ENCODE measurements at places on chromosomes 16 and 17.

DNA sequence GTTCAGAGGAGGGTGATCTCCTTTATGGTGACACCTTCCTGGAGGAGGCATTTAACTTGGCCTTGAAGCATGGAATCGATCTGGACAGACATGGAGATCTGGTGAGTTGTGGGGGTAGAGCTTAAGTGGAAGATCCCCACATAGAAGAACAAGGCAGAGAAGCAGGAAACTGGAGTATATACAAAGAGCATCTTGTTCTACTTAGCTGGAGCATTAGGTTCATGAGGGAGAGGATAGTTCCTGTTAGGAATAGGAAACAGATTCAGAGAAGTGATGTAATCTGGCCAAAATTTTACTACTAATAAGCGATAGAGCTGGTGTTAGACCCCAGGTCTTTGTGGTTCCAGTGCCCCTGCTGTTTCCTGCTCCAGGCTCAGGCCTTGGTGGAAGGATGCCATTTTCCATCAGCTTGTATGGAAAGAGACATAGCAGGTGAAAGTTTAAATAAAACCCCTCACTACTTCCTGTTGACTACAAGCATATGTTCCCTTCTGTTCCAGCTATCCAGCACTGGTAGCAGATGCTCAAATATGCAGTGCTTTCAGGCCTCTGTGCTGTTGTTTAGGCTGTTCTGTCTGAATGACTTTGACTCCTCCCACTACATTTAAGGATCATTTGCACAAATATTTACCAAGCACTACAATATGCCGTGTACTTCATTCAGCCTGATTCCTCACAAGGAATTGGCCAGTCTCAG lies 9.4 kb downstream of the RPAIN start:
- peak; percentile 20 for DNase-seq

GRCh38 chr17:35313875-35314409 lies 59.5 kb downstream of the SLFN11 start:
- no peak for DNase-seq

GRCh38 chr17:2794111-2794803 lies 2.0 kb upstream of the RAP1GAP2 start:
- DNase-seq: no peak

DNA sequence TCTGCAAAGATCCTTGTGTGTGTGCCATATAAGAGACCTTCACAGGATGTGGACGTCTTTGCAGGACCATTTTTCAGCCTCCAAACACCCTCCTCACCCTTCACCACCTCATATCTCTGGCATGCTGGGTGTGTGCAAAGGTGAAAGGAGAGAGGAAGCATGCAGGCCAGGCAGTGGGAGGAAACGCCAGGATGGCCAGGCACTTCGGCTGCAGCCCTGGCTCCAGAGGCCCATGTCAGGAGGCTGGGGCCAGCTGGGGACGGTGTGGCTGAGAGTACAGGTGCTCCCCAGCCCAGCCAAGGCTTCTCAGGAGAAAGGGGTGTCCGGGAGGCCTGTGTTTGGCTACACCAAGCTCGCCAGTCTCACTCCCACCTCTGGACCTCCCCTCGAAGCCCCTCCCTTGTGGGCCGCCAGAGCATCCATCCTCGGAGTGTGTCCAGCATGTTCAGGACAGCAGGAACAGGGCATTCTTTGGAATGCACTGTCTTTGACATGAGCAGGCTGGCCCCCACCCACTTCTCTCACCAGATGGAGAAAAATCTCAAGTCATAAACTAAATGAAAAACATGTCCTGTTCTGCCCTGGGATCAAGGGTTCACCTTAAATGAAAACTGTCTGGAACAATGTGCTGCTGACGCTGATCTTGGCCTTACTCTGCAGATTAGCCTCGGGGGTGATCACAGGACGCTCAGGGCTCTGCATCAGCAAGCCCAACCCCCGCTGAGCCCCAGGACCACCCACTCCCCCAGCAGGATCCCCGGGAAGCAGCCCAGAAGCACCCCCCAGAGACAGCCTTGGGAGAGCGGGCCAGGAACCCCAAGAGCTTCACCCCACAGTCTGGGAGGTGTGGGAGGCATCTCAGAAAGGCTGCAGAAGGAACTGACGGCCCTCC lies 15.9 kb downstream of the PEMT start:
- peak; percentile 55 for DNase-seq

DNA sequence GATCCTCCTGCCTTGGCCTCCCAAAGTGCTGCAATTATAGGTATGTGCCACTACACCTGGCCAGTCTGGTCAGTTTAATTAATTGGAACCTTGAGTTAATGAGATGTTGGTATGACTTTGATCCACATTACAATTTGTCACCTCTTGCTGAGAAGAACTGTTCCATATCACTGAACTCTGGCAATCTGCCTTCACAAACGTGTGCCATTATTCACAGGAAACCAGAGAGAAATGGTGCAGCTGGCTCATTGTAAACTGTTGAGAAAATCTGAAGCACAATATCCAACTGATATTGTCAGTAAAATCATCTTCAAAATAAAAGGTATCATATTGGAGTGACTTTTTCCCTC lies 39.3 kb upstream of the YPEL2 start:
- DNase-seq: no peak

GRCh38 chr16:84413244-84414004 lies 45.1 kb downstream of the ATP2C2 start:
- no peak for DNase-seq

DNA sequence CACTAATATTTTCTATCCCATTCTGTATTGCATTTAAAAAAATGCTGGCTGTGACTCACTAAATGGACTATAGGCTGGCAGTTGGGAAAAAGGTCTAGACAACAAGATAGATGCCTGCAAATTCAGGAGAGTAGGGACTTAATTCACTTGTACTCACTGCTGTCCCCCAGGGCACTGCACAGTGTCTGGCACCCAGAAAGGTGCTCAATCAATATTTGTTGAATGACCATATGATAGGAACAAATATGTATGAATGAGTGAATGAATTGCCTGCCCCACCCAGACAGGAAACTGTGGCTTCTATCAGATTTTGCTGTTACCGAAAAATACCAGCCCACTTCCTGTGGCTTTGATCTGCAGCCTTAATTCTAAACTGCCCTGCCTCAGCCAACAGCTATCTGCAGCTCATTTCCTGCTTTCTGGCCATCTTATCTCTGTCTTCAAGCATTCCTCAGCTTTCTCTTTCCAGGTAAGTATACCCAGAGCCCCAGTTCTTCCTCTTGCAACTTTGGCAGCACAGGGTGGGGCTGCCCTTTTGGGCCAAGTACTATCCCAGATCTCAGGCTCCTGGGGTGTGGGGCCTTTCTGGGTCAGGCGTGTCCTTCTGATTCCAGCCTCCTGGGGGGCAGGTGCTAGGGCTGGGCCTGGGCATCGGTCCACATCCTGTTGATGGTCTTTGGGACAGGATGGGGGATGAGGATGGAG lies 15.3 kb upstream of the TNS4 start:
- DNase-seq: peak; percentile 35

DNA sequence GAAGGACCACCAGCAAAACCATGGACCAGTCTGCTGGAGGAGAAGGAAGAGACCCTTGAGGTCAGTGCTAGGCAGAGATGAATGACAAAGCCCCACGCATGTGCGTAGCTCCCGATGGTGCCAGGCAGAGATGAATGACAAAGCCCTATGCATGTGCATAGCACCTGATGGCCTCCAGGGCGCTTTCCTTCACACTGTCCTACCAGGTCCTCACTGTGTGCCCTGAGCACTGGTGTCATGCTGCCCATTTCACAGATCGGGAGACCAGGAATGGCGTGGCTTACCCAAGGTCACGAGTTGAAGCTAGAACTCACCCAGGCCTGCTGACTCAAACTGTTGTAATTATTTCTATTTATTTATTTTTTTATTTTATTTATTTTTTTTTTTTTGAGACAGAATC lies 149.6 kb downstream of the KATNIP start:
- DNase-seq: no peak

GRCh38 chr17:74815550-74816370 lies 39.6 kb upstream of the NAT9 start:
- DNase-seq: no peak

DNA sequence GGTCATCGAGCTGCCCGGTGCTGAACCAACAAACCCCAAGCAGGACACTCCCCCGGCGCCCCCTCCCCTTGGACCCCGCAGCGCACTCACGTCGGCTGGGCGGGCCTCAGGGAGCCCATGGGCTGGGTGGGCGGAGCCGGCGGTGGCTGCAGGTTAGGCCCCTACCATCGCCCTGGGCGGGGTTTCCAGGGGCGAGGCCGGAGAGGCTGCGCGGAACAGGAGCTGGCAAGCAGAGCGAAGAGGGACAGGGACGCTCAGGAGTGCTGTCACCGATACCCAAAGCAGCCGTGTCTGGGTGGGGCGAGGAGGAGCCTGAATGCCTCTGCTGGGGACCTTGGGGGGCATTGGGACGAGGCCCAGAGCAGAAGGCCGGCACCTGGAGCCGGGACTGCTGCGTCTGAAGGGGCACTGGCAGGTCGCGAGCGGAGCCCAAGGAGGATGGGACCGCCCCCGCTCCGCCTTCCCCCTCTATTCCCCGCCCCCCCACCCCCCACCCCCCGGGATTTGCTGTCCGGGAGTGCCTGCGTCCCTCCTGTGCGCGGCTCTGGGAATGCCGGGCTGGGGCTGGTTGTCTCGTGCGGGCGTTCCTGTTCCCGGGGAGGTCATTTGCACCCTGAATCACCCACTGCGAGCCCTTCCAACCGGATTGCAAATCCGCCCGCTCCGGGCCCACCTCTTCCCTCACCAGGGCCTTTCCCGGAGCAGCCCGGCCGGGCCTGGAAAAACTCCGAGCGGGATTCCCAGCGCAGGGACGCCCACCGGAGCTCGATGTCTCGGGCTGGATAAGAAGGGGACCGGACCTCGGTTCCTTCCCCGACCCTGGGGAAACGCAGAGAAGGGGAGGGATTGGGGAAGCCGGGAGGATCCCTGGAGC lies 902 bp downstream of the ARHGAP27 start:
- peak; percentile 25 for DNase-seq

- DNase-seq: no peak
These were observed 18.2 kb downstream of the SCN4A start for GRCh38 chr17:63954402-63955063.

DNA sequence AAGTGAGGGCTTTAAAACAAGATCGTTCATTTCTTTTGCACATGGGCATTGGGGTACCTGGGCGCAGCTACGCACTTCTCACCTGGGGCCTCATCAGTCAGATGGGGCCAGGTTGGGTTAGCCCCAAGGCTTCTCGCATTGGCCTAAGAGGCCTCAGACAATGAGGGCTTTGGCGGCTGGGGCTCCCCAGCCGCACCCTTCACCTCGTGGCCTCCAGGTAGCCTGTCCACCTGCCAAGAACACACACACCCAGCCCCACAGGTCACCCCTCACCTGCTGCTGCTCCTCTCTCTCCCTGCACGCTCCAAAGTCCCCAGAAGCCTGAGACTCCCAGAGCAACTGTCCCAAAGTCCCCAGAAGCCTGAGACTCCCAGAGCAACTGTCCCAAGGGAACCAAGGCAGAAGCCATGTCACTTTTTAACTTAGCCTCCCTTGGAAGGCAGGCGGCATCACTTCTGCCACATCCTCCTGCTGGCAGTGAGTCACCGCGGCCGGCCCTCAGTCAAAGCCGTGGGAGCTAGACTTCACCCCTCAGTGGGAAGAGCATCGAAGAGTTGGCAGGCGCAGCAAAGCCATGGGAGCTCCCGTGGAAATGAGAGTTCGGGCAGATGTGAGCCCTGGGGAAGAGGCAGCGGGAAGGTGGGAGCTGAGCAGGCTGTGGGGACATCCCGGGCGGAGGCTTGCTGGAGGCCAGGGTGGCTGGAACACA lies 78.9 kb upstream of the PLCG2 start:
- no peak for DNase-seq

- DNase-seq: no peak
These were observed 88.5 kb downstream of the ZFHX3 start for GRCh38 chr16:72959301-72959996.

DNA sequence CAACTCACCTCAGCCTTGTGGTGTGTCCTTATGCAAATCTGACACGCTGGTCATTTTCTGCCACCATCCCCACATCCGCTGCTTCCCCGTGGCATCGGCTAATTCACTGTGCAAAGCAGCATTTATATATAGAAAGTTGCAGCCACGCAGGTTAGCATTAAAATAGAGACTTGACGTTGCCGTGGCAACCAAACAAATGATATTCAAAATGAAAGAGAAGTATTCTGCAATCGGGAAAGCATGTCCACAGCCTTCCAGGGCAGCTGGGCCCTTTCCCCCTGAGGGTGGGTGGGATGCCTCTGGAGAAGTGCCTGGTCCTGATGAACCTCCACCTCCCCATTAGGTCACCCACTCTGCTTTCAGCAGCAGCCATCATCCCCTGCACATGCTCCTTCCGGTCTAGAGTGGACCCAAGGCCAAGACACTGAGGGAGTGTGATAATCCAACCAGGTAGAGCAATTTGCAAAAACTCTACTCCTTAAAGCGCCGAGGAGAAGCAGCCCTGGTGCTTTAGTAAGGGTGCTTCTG lies 138.7 kb downstream of the GAS7 start:
- peak; percentile 25 for DNase-seq

GRCh38 chr16:2317231-2318020 lies 23.1 kb downstream of the ABCA3 start:
- DNase-seq: no peak

DNA sequence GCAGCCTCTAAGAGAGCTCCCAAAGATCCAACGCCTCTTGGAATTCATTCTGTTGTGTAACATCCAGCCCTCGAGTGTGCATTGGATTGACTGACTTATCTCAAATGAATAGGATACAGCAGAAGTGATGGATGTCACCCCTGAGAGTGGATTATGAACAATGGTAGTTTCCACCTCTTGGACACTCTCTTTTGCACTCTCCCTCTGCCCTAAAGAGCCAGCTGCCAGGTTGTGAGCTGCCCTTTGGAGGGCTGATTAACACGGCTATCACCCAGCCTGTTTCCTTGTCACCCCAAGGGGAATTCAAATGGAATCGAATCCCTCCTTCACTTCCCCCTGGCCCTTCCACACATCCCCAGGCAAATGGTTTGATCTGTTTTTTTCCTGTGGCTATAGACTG lies 21.2 kb upstream of the HAPSTR1 start:
- DNase-seq: no peak

- no peak for DNase-seq
These were observed 3.1 kb downstream of the MMP15 start for GRCh38 chr16:58028541-58029070.

DNA sequence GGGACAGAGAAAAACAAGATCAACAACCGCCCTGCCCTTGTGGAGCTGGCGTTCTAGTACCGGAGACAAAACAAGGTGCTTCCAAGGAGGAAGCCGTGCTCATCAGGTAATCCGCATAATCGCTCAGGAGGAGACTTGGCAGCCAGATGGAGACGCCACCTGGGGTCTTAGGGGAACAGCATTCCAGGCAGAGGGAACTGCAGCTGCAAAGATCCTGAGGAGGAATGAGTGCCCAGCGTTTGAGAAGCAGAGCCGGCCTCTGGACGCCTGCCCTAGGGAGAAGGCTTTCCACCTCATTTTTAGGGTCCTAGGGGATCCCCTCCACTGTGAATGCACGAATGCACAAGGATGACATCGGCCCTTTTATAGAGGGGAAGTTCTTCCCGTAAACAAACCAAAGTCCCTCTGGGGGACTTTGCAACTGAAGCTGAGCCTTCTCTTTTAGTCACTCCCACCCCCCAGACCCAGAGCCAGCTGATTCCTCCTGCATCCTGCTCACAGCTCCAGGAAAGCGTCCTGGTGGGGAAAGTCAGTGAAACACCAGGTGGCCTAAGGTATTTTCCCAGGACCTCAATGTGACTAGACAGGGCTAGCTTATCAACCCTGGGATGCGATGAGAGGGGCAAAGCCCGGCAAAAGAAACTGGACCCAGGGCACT lies 13.2 kb upstream of the MPRIP start:
- no peak for DNase-seq
